Activated T-cell treated with anti-CD3 and anti-CD28 coated beads, Interleukin-2, amount 50 U/mL, for 1 hour (primary cell): ENCODE measurements at places on chromosomes 6 and 20.

DNA sequence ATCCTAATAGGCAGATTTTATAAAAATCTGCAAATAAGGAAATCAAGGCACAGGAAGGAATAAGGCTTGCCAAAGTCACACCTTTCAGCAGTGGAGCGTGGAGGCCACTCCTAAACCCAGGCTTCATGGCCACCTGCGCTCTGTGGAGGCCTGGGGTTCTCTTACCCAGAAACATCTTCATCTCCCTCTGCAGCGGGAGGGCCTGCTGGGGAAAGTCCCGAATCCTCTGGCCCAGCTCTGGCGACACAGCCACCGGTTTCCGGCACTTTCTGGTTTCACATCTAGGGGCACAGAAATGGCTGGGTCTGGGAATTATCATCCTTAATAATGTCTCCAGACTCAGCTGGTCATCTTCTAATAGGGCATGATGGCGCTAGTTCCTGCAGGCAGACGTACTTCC, 4.2 kb downstream of the TRIM10 start:
- no peak for DNase-seq

DNA sequence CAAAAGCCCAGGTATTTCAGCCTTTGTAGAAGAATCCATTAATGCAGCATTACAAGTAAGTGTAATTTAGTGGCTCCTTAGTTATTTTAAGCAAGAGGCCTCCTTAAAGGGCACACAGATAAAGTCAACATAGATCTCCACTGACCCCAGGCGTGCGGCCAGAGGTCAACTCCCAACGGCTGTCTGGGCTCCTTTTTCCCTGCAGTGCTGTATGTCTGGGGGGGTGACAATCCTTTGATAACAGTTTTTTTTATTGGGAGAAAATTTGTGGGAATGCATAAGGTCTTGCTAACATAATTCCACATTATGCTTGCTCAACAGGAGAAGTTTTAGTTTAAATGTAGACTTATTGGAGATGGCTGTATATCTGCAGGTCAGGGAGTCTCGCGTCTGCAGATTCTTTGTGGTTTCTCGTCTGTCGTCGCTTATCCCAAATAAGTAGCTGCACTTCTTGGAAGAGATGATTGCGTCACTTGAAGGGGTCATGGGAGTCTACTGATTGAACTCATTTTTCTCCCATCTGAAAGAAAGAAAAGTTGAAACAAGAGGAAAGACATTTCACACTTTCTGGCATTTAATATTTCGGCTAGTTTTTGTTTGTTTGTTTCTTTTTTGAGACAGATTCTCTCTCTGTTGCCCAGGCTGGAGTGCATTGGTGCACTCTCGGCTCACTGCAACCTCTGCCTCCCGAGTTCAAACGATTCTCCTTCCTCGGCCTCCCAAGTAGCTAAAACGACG, 151.7 kb upstream of the AKAP12 start:
- DNase-seq, result no peak

DNA sequence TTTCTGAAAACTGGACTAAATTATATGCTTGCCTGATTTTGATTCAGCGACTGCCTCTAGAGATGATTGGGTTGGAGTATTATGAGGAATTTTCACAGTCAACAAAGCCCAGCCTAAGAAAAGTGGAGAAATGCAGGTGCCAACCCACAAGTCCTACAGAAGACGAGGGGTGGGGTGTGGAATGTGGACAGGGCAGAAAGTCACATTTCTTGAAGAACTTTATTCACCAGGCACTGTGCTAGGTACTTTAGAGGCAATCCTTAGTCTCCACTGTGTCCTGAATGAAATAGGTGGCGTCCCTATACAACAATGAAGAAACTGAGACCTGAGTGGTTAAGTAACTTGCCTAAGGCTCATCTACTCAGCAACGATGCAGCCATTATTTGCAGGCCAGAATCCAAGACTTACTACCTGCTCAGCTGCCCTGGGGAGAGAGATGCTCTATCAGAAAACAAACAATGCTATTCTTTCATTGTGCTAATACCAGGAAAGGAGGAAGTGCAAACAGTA, 106.3 kb downstream of the RNF144B start:
- no peak for DNase-seq

GRCh38 chr6:62976566-62976965, 234.7 kb upstream of the FKBP1C start:
- no peak for DNase-seq

GRCh38 chr20:18653736-18654447, 66.0 kb downstream of the DTD1 start:
- no peak for DNase-seq

GRCh38 chr20:60292001-60292520, 333.8 kb downstream of the CDH26 start:
- no peak for DNase-seq

DNA sequence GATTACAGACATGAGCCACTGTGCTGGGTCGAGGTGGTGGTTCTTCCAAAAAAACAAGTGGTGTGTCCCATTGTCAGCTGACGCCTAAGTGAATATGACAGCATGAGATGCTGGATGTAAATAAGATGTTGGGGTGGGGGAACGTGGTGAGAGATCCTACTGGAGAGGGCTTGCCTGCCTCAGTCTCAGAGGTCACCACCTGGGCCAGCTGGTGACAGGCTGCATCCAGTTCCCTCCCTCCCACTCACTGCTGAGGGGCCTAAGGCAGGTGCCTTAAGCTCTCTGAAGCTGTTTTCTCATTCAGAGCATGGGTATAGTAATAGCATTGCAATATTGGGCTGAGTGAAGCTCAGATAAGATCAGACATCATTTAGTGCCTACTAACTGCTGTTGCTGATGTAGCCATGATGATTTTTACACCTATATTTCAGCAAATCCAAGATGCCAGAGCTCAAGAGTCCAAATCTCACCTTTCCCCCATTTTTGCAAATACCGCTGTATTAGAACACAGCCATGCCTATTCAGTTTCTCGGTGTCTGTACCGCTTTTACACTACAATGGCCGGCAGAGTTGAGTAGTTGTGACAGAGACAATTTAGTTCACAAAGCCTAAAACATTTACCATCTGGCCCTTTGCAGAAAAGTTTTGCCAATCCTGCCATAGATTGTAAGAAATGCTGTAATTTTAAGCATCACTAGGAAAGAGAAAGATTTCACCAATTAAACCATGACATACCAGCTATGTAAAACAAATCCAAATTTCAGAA, 171.3 kb downstream of the ANKRD60 start:
- no peak for DNase-seq

- no peak for DNase-seq
Measured at GRCh38 chr6:142870787-142871415, 74.1 kb downstream of the HIVEP2 start.

DNA sequence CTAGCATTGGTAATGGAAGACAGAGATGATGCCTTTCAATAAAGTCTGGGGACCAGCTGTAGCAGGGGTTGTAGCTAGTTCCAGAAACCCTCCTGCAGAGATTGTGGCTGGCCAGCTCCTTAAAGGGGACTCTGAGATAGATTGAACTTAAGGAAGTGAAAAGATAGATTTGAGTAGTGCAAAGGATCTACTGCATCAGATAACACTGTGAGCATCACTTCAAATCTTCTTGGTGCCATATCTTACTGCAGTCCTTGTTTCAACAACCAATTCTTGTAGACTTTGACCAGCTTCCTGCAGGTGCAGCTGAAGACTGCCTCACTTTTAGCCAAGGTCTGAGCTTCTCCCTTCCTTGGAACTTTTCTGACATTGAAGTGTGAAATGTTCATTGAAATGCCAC, 14.8 kb upstream of the CEP162 start:
- no peak for DNase-seq

GRCh38 chr6:44111434-44112417, 15.5 kb downstream of the MRPL14 start:
- no peak for DNase-seq

DNA sequence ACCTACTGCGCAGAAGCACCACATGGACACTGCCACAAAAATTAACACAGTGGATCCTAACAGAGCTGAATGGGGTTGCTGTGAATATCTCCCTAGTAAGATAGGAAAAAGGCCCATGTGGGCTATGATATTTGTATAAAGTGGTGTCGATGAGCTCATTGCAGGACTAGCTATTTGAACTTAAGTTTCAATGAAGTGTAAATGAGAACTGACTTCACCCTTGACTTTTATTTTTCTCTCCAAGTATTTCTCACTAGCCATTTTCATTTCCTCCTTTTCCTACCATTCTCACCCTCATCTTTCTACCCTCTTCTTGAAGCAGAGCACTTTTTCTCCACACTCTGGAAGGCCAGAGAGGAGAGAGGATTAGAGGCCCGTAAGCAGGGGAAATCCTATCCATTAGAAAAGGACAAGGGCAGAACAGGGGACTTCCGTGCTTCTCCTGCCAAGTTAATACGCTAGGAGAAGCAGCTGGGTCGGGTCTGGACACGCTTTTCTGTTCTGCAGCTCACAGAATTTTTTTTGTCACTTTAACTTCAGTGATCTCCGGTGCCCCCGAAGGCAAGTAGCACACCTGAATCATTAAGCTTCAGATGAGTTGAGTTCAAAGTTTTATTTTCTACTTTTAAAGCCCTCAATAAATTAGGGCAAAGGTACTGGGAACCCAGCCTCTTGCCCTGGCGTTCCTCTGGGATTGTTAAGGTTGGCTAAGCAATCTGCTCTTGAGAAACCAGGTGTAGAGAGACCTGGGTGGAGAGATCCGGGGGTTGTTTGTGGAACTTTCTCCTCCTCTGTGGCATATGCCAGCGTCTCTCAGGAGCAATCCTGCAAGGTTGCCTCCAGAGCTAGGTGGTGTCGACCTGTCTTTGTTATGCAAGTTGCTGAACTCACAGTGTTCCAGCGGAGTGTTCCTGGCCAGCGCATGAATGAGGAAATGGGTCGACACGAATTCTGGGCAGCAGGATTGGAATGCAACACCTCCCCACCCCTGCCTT, 56.2 kb upstream of the ARID1B start:
- no peak for DNase-seq

GRCh38 chr6:75611702-75612375, 10.2 kb downstream of the SENP6 start:
- no peak for DNase-seq

DNA sequence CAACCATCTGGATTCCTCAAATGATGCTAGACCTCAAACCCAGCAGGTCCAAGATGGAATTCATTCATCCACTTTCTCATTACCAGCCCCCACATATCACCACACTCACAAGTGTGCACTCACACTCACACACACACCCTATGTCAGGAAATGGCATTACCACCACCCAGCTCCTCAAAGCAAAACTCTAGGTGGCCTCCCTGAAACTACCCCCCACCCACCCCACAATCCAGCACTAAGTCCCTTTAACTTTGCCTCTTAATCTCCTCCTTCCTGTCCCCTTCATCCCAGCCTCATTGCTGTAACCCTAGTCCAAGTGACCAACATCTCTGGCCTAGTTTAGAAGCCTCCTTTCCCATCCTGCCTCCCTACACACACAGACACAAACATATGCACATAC, 109.4 kb downstream of the TNFAIP3 start:
- no peak for DNase-seq

DNA sequence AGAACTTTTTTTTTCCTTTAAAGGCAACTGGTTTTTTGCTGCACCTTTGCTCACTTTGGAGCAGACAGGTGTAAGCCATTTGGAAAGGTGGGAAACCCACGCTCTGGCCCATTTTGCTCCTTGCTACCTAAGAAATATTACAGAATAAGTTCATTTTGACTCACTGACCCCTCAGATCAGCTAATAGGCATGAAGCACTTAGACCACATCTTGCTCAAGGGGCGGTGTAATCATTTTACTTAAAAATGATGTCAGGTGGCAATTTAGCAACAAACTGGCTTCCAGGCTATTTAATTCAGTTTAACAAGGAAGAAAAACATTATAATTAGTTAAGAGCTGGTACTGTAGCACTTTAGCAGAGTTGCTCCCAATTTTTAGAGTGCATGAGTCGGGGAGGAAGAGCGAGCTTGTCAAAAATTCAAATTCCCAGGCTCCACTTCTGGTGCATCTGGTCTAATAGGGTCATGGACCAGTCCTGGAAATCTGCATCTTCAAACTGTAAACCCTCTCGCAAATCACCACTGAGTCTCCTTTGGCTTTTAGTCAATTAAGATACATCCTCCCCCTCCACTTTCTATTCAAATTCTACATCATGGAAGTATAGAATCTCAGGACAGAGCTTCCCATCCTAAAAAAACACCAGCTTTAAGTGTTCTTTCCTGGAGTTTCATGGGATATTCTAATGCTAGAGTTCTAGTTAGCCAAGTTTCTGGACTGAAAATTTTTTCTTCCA, 38.2 kb downstream of the JAG1 start:
- DNase-seq, result no peak
